Inflammatory macrophage (primary cell): ENCODE measurements at places on chromosomes 2 and 18.

DNA sequence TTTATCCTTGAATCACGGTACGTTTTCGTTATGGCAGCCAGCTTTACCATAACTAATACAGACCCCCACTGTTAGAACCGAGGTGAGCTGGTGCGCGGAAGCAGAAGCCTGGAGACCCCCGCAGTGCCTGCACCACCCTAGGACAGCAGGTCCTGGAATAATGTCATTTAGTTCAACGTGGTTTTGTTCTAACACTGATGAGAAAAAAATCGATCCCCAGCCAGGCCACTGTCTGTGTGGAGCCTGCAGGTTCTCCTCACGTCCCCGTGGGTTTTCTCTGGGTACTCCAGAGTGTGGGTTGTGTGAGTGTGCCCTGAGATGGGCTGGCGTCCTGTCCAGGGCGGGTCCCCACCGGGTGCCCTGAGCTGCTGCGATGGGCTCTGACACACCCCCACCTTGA, 69.9 kb upstream of the ST3GAL5 start:
- no peak for DNase-seq

GRCh38 chr2:148305476-148305875, 284.6 kb downstream of the MBD5 start:
- DNase-seq = no peak

DNA sequence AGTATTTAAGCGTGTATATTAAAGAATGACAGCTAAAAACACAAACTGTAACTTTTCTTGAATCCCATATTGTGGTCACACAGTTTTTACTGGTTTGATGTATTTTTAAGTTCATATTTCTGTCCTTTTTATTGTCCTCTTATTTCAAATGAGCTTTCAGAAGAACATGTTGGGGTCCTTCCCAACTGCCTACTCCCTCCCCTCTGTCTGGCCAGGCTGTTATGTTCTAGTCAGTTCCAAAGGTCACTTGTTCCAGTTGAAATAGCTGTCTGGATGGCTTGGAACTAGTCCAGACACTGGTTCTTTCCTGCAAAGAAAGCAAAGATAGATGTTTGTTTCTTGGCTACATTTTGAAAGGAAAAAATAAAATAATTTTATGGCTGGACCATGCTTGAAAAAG, 306.9 kb downstream of the GULP1 start:
- no peak for DNase-seq

DNA sequence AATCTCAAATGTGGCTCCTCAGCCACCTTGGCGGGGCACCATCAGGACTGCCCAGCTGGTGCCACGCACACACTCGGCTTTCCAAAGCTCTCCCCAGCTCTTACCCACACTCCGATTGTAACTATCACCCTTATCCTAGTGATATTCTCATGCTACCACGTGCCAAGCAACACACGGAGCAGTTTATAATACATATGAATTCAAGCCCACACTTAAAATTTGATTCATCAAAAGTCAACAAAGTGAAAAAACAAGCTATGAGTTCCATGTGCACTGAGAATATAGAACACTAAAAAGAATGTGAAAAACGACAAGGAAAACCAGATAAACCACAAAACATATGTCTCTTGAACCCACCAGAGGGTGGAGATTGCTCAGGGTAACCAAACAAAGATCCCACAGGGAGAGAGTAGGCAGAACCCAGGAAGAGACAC, 31.6 kb downstream of the LONRF2 start:
- DNase-seq = no peak

DNA sequence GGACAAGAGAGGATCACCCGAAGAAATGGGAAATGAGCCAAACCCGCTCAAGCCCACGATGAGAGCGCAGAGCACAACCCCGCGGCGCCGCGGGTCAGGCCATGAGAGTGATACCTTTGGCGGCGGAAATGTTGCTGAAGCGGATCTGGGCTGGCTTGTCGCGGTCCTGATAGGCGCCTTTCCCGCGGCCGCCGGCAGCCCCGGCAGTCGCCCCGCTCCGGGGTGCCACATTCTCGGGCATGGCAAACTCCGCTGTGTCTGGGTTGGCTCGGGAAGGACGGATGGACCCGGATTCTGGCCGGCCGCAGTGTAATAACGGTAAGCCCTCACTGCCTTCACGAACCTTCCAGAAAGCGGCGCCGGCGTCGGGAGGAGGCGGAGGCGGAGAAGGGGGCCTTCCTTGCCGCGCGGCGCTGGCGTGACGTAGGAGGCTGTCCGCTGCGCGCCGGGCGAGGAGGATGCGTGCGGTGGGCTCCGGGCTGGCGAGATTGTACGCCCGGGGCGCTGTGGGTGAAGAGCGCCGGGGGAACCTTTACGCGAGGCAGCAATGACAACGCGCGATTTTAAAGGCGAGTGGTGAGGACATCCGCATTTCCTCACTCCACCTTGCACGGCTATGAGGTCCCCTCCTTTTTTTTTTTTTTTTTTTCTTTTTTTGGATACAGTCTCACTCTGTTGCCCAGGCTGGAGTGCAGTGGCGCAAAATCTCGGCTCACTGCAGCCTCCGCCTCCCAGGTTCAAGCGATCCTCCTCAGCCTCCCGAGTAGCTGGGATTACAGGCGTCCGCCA, at the start of gene CCT4:
TSS of gene CCT4 (minus strand) at position 390 of the 789 bp plus-strand sequence. CDS start at position 241, 149 bp downstream.
- DNase-seq = peak; percentile 82

DNA sequence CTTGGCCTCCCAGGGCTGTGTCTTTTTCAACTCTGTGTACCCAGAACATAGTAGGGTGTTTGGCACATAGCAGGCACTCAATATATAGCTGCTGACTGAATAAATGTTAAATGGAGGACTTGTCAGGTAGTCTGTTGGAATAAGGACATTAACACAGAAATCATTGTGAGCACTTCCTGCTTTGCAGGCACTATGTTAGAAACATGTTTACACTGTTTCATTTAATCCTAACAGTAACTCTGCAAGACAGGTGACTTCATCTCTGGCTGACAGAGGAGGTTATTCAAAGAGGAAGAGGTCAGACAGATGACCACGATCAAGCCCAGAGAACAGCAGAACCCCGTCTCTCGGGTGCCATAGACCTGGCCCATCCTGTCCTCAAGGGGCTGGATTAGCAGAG, 28.0 kb upstream of the PIEZO2 start:
- no peak for DNase-seq

GRCh38 chr2:184472481-184472880, 125.8 kb upstream of the ZNF804A start:
- DNase-seq = no peak

GRCh38 chr2:19714926-19715325, 186.9 kb downstream of the TTC32 start:
- DNase-seq = no peak

DNA sequence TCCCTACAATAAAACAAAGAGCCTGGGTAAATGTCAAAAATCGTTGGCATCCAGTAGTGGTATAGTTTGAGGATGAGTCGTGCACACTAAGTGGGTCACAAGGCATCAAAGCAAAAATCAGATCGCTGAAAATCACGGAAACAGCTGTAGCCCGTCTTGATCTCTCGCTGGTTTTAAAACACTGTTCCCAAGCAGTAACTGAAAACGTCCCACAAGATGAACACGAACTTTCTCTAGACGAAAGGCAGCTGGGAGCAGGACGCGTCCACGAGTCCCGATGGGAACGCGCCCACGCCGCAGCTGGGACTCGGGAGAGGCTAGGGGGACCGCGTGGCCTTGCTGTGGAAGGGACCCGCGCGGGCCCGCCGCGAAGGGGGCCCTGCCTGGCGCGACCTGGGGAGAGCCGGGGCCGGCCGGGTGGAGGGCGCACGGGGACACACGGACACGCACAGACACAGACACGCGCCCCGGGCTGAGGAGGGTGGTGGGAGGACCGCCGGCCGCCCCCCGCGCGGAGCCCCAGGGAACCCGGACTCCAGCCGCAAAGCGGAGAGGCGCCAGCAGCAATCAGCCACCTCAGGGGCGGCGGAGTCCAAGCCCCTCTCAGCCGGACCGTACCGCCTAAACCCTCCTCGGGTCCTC, 651 bp downstream of the STK17B start:
- peak; percentile 37 for DNase-seq

DNA sequence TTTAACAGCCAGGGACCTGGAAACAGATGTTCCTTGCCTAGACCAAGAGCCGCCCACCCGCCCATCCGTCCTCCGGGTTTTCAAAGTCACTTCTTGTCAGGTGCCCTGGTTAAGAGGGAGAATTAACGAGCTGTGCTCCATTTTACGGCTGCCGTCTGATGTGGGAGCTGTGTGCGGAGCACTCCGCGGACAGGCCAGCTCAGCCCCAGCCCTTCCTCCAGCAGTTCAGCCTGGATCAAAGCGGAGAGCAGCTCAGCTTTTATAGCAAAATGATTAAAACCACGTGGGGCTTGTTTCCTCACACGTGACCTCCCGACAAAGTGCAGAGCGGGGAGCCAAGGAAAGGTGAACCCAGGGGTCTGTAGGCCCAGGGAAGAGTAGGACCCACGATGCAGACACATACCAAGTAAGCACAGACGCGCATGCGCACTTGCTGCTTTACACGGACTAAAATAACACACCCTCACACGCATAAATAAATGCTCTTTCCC, 46.1 kb upstream of the PKDCC start:
- no peak for DNase-seq

DNA sequence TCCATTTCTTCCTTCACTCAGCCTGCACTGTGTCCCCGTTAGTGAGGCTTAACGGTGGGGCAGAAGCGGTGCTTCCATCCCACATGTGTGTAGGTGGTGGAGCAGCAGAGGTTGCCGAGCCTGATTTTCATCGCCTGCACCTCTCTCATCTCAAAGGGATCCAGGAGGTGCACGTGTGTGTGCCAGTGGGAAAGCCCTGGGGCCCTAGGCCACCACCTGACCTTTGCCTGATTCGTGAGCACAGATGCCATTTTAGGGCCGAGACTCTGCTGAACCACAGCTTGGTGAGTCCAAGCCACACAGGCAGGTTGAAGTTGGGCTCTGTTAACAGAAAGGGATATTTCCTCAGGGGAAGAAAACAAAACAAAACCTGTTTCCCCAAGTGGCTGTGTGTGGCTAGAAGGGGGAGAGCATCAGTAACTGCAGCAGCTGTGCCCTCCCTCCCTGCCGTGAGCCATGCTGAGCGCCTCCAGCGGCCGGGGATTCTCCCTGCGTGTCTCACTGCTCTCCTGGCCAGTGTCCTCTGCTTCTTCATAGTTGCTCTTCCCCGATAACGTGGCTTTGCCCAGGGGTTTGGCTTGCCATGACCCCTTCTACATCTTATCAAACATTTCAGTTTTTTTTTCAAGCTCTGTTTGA, 81.5 kb downstream of the MAPRE2 start:
- DNase-seq = no peak

DNA sequence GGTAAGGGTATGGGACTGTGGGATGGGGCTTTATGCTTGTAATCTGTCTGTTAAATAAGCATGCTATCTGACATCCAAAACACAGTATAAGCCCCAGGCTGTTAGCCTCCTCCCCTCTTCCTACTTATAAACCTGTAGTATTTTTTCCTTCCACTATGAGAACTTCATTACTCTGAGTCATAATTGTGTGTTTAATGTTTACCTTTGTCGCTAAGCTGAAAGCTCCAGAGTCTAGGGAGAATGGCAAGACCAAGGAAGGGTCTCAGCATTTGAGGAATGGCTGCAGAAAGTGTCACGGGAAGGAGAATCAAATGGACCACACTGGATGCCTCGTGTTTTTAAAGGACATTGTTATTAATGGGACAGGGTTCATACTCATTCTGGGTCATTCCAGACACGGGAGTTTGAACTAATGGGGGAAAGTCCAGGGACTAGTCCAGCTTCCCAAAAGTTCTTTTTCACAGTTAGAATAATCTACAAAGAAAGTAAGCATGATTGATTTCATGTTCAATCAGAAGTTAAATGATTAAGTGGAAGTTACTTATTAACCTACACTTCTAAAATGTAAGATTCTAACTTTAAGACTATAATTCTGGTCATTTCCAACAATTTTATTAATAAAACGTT, 292.2 kb downstream of the AFF3 start:
- DNase-seq = no peak

DNA sequence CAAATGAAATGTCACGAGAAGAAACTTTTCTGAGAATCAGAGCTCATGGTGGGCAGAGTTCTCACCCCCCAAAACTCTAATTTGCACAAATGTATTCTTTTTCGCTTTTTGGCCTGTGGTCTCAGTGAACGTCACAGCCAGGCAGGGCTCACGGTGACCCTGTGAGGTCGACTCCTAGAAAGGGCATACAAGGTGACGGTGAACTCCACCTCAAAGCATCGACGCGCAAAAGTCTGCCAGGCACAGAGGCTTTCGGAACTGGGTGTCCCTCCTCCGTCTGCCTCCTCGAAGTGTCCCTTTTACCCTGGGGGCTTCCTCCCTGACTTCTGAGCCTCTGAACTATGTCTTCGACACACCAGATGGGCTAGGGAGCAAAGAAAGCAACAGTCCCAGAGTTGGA, 139.2 kb upstream of the PXDN start:
- no peak for DNase-seq

GRCh38 chr2:112182581-112183034, 44.4 kb downstream of the FBLN7 start:
- DNase-seq = no peak

GRCh38 chr2:68203587-68203986, 45.9 kb downstream of the PNO1 start:
- no peak for DNase-seq

- no peak for DNase-seq
Measured at GRCh38 chr2:54771166-54771885, 47.9 kb downstream of the EML6 start.

DNA sequence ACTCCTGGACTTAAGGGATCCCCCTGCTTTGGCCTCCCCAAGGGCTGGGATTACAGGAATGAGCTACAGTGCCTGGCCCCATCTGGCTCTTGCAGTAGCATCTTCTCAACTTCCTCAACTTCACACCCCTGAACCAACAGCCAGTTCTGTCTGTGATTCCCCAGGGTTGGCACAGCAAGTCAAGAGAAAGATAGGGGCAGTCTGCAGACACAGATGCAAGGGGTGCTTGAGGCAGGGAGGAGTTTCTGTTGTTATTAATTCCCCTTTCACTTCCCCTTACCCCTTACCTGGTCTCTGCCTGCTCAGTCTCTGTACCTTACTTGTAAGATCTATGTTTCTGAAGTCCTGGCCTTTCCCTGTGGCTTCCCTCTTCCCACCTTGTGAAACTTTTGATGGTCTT, 54.1 kb upstream of the MEX3C start:
- no peak for DNase-seq

GRCh38 chr2:60977562-60977895, 40.0 kb upstream of the PEX13 start:
- DNase-seq = no peak

DNA sequence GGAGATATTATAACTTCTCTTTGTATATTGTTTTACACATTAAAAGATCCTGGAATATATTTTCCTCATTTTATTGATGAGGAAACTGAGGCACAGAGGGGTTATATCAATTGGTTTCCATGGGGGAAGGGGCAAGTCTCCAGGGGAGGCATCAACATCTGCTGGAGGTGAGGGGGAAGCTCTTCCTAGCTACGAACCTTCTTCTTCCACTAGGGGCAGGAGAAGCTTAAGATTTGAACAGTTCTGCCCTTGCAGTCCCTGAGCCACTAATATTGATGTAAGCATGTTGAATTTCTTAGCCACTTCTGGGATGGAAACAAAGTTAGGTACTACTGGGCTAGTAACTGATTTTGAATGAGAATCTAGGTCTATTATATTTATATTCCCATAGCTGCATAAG, 140.1 kb upstream of the AQP4 start:
- no peak for DNase-seq
